Left forelimb (tissue), 1 donor: ENCODE measurements at places on chromosomes 2 and 18.

DNA sequence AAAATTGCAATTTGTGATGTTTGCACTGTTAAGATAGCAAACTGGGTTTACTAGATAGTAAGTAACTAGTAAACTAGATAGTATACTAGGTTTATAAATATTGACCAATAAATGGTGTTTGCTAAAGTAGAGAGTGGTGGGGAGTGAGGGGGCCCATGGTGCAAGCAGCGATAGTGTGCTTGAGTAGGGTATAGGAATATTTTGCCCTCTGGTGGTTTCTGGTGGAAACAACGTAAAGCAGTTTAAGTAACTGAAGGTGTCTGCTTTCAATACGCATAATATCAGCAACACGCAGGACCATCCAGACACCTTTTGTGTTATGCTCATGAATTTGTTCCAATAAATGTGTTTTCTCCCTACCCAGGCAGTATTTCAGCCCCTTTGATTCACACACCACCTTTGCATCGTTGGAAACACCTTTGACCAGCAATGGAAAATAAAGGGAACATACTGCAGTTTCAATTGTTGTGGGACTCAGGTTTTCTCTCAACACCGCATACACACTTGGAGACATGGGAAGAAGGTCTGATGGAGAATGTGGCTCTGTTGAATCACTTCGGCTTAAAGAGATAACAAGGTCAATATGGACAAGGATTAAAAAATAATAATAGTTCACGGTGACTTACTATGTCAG lies 16.7 kb upstream of the STAT1 start:
- no peak for DNase-seq

- no peak for DNase-seq
These were observed 13.5 kb upstream of the LBH start for GRCh38 chr2:30217644-30218337.

DNA sequence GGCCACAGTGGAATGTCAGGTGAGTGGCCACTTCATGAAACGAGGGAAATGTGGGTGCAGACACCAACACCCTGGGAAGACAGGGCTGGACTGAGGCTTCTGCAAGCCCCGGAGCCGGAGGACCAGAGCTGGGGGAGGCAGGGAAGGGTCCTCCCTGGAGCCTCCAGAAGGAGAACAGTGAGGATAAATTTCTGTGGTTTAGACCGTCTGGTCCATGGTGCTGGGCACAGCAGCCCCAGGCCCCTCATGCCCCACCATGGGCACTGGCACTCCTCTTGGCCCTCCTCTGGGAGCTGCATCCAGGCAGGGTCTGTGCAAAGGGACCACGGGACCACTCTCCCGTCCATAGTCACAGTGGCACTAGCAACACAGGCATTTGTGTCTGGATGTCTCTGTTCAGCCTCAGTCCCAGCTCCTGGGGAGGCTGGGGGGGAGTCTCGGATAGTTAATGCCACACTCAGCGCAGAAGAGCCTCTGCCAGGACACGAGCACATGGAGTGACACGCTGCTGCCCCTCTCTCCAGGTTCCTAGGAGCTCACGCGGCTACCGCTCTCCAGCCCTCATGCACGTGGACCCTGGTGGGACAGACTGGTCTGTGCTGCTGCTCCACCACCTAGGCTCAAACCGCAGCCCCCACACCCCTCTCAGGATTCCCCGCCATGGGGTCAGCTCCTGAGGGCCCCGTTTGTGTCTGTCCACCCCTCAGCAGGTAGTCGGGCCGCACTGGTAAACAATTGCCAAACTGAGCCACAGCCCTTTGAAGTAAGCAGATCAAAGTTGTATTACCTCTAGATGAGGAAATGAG lies 305.9 kb upstream of the SALL3 start:
- no peak for DNase-seq

DNA sequence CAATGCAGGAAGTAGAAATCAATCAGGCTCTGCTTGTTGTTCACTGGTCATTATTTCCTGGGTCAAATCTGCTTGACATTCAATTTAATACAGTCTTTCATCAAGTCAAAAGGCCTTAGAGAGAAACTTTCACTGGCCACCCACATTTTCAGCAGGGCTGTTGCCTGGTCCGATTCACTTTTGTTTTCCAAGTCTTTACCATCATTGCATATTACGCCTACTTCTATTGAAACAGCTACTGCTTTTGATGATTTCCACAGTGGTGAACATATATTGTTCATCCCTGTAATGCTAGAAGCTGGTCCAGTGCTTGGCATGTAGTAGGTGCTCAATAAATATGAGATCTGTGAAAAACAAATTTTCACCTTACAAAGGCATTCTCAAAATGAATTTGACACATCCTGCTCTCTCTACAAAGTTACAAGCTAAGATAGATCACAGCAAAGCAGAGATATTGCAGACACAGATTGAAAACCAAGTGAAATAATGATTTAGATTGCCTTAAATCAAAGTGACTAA lies 600.1 kb downstream of the ARHGAP15 start:
- no peak for DNase-seq

DNA sequence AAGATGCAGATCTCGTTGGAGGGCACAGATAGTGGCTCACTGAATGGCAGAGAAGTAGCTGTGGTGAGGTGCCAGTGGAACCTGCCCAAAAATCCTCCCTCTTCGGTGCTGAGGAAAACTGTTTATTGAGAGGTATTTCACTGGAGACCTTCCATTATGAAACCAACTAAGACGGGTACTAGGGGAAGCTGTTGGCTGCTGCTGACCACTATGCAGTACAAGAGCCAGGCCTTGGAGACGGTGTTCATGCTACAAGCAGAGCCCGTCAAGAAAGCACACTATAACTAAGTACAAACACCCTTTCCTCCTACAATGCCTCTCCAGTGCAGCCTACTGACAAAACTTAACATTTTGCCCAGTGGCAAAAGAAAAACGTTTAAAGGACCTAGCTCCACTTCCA lies 4.6 kb downstream of the ARL5A start:
- no peak for DNase-seq

DNA sequence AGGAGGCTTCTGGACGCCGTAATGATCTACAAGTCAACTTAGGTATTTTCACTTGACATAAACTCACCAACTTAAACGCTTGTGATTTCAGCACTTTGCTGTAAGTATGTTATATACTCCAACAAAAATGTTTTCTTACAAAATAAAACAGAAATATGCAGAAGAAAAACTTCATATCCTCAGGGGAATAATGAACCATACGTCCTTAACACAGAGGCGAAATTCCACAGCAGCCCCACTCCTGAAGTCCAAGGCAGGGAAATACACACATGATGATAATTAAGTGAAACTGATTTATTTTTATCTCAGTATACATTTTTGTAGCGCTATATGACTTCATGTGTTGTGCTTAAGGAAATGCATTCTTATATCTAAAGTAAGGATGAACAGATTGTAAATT lies 335.4 kb upstream of the VWC2L start:
- DNase-seq, result no peak

- DNase-seq, result no peak
These were observed 17.6 kb downstream of the AFF3 start for GRCh38 chr2:100124761-100125160.

DNA sequence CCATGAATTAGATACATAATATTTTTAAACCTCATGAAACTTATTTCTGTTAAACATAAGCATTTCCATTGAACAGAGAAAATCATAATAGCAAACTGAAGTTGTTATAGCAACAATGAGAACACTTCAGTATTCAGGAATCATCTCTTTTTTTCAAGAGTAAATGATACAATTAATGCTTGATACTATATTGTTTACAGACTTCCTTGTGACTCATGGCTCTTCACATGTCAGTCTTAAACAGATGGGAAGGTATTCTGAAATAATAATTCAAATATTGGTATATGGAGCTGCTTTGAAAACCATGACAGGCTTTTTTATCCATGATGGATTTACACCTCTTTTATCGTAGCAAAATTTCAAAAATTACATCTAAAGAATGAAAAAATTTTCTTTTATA lies 226.5 kb upstream of the RBMS1 start:
- no peak for DNase-seq

DNA sequence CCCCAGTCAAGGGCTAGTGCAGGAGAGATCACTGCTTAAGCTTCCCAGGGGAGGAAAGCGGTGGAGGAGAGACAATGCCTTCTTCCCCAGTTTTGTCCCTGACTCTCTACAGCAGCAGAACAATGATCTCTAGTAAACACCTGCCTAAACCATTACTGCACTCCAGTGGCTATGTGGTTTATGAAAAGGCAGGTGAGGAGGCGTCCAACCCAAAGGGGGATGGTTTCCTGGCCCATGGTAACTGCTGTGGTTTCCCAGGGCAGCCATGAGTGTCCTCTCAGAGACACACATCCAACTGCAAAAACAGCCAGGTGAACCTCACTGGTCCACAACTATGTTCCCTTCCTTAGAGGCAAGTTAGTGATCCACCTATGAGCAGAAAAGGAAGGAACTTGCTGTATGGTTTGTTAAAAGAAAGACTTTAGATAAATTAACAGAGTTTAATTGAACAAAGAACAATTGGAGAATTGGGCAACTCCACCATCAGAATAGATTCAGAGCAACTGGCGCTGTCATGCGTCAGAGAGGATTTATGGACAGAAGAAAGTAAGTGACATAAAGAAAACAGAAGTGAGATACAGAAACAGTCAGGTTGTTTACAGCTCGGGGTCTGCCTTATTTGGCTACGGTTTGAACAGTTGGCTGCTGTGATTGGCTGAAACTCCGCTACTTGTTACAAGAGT lies 4.8 kb upstream of the TTC39C start:
- DNase-seq, result no peak
